Stimulated activated CD4-positive, alpha-beta T cell treated with anti-CD3 and anti-CD28 coated beads, Interleukin-4, amount 100 ng/mL, for 24 hours (primary cell): ENCODE measurements at places on chromosomes 6 and 20.

DNA sequence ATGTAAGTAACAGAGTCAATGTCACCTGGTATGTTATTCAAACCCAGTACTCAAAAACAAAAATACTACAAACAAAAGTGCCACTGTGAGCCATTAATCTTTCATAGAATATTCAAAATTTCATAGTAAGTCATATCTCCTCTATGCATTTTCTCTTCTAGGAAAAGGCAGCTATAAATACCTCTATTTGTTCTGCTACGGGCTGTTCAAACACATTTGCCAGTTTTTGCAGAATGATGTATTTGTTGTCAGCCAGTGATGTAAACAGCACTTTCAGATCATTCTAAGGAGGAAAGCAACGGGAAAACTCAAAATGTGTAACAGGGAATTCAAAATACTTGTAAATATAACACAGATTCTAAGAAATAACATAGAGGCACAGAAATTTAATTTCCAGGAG, 388.2 kb downstream of the SYNE1 start:
- no peak for DNase-seq

DNA sequence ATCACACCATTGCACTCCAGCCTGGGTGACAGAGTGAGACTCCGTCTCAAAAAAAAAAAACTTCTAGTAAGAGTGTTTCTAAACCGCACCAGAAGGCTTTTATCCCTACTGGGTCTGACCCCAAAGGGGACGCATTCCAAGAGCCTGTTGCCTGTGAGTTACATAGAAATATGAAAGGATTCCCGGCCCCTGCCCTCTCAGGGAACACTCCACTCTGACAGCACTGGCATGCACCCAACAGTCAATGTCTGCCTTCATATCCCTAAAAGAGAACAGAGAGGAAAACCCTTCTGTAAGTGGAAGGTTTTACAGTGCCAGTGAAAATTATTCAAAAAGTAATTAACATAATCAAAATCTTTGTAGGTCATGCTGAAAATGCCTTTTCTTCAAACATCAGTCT, 117.1 kb upstream of the PTPRT start:
- no peak for DNase-seq

DNA sequence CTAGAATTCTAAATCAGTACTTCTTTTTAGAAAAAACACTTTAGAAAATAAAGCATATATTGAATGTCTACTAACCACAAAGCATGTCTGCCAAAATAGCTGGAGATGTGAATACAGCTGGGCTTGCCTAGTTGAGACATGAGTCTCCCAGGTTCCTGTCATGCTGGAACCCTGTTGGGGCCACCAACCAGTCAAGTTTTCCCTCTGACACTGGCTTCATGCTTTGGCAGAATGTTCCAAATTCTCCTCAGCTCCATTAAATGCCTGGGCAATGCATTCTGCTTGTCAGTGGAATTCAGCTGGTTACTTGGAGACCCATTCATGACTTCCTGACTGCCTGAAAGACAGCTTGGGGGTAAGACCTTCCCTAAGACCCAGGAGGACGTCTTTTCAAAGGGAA, 87.2 kb downstream of the PRND start:
- no peak for DNase-seq

DNA sequence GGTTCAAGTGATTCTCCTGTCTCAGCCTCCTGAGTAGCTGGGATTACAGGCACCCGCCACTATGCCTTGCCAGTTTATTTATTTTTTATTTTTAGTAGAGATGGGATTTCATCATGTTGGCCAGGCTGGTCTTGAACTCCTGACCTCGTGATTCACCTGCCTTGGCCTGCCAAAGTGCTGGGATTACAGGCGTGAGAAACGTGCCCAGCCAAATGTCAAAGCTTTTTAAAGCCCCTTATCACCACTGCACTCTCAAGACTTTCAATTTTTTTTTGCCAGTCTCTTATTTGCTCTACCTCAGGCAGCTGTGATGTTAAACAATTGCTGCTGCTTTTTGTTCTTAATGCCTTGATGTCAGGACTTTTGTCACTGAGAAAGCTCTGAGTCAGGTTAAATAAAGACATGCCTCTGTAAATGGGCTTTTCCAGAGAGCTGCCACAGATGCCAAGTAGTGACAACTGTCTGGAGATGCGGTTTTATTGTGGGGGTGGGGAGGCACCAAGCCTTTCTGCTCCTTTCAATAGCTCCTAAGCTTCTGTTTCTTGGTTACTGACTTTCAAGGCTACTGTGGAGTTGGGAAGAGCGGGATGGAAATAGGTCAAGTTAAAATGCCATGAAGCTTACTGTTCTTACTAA, 29.2 kb downstream of the RSPH3 start:
- DNase-seq = no peak

DNA sequence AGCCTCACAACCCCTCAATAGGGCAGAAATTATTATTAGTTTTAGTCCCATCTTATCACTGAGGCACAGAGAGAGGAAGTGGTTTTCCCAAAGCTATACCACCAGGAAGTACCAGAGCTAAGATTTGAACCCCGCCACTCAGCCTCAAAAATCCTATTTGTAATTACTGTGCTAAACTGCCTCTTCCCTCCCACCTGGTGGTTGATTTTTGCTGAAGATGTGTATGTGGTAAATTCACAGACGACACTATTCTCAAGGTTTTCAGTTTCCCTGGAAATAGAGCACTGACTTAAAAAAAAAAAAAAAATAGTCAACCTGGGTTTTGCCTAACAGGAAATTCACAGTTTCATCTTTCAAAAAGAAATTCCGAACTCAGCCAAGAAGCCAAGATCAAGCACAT, 57.9 kb downstream of the TSHZ2 start:
- DNase-seq = peak; percentile 36

GRCh38 chr6:29793036-29793356, 34.6 kb upstream of the HLA-G start:
- no peak for DNase-seq

- no peak for DNase-seq
Measured at GRCh38 chr6:87702589-87702945, 534 bp upstream of the AKIRIN2 start.

DNA sequence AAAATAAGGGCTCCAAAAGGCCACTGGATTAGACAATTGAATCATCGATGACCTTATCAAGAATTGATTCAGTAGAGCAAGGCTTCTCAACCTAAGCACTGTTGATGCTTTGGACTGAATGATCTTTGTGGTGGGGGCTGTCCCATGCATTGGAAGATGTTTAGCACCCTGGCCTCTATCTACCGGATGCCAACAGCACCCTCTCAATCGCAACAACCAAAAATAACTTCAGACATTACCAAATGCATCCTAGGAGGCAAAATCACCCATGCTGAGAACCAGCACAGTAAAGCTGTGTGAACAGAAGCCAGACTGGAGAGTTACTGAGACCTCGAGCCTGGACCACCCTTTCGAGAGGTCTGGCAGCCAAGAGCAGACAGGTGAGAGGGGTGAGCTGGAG, 67.5 kb downstream of the TBC1D7 start:
- DNase-seq = no peak

DNA sequence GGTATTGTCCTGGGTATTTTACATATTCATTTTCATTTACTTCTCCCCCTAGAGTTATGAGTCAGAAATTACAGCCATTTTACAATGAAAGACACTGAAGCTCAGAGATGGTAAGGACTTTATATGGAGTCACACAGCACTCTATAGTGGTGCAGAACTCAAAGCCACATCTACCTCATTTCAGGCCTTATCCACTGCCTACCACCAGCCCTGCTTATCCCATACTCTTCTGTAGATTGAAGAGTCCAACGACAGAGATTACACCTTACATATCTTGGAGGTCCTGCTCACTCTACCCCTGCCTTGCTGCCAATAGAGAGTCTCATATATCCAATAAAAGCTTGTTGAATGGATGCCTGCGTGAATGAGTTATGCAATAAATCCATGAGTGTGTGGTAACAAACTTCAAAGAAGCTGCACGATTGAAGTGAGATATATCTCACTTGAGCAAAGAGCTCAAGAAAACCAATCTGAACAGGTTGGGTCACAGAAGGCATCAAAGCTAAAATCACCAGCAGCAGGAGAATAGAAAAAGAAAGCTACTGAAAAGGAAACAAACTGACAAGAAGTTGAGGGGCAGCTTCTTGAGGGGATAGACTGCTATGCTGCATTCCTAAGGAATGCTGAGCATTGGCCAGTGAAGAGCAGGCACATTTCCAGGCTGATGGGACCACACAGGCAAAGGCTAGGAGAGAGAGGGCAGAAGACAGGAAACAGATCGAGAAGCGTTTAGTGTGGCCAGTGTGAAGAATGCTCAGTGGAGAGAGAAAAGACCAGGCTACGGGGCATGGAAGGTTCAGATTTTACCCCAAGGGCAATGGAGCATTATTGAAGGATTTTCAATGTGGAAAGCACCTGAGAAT, 585.6 kb downstream of the DHX35 start:
- DNase-seq = no peak

DNA sequence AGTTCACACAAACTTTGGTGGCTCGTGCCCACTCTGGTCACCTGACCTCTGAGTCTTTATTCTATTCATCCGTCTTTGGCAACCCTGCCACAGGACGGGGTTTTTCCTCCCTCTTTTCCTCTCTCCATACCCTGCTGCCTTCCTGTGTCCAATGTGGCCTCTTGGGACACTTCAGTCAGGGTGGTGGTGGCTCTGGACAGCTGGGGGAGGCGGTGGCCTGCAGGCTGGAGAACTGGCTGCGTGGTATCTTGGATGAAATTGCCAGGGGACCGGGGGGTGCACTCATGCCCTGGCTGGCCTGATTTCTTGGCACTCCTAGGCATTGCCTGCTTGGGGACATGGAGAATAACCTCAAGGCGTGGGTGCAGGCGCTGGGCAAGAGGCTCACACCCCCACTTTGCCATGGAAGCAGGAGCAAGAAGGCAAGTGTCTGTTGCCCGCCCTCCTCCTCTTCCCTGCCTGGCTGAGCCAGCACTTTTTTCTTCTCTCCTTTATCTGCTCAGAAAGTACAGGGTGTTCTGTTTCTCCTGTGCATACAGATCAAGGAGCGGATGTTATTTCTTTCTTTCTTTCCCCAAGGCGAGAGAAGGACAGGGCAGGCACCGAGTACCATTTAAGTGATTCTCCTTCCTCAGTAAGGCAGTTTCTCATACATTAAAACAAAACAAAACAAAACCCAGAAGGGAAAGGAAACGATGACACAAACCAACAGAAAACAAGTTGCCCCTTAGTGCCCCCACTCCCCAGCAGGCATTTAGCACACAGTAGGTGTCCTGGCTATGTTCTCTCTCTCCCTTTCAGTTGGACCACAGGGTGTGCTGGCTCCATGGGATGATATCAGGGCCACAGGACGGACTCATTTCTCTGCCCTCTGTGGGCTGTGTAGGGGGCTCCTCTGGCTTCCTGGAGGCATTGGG, 155.5 kb upstream of the RNF24 start:
- no peak for DNase-seq

GRCh38 chr6:155314773-155315515, 660 bp upstream of the TFB1M start:
- peak; percentile 71 for DNase-seq

DNA sequence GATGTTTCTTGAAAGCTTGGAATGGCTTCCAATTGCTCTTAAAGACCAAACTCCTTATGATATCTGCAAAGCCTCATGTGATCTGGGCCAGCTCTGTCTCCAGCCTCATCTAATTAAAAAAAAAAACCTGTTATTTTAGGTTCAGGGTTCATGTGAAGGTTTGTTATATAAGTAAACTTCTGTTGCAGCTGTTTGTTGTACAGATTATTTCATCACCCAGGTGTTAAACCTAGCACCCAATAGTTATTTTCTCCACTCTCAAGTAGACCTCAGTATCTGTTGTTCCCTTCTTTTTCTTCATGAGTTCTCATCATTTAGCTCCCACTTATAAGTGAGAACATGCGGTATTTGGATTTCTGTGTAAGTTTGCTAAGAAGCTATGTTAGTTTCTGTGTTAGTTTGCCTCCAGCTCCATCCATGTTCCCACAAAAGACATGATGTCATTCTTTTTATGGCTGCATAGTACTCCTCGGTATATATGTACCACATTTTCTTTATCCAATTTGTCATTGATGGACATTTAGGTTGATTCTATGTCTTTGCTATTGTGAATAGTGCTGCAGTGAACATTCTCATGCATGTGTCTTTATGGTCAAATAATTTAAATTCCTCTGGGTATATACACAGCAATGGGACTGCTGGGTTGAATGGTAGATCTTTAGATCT, 30.2 kb upstream of the TFB1M start:
- DNase-seq = no peak

DNA sequence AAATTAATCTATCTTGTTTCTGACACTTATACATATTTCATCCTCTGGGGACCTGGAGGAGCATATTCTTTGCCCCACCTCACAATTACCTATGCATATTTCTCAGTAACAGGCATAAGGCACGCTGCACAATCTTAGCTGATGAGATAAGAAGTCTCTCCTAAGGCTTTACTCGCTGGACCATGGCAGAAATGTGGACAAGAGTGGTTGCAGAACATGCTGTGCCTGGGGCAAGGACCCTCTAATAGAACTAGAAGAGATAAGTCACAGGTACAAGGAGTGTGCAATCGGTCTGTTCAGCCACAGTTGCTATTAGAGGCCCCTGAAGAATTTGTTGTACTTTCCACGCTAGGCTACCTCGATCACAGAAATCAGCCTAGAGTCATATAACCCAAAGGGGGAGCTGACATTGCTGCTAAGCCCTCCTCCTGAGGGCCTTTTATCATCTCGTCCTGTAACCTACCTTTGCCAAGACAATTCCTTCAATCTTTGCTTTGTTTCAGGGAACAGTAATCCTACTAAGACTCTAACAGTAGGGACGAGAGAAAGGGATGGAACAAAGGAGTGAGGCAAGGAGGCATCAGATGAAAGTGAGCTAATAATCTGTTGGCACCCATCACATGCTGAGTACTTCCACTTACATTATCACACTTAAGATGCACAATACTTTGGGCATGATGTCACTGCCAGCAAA, 16.1 kb upstream of the DEFB129 start:
- no peak for DNase-seq

GRCh38 chr20:18190338-18191233, 52.9 kb downstream of the KAT14 start:
- no peak for DNase-seq

- no peak for DNase-seq
Measured at GRCh38 chr20:50040432-50041245, 57.9 kb downstream of the SNAI1 start.

GRCh38 chr6:46352541-46353268, 138.5 kb downstream of the RCAN2 start:
- DNase-seq = no peak

DNA sequence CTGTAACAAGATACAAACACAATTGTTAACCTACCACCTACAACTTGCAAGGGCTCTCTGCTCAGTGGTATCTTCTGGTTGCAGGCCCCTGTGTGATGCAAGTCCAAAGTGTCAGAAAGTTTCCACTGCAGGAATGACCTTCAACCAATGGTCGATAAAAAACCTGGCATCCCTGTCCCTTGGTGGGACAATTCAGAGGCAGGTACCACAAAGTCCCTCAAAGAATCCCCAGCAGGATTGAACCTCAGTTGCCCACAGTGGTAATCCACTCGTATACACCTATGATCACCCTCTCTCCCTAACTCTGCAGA, 15.9 kb downstream of the GLO1 start:
- no peak for DNase-seq

DNA sequence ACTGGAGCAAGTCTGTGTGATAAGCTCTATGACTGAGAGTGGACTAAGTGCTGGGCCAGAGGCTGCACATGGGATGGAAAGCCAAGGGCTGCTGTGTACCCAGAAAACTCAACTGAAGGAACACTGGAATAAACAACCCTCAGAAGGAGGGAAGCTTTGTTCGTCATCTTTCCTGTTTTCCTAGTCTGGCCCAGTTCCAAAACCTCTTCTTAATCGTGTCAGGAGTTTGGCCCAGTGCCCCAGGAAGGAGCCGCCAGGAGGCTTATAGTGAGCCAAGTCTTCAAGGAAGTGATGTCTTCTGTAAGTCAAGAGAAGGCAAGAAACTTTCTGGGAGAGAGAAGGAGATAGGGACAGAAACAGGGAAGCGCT, 23.3 kb upstream of the TOP1 start:
- no peak for DNase-seq
